Temporal lobe (tissue), 4 donors: ENCODE measurements at places on chromosomes 12 and 14. TPM values are rescaled to one million over a fixed set of nuclear protein-coding genes. Genes with fewer than 3 reads are reported as not detected.

PPP4R4 gene
- total RNA-seq, result 0.49 TPM

GLI1 gene
- total RNA-seq, result 0.25 TPM

TAS2R31 gene
- total RNA-seq, result 11.1 TPM

IL23A gene
- total RNA-seq, result not detected

NFE2 gene
- total RNA-seq, result 0.98 TPM

TSPAN11 gene
- total RNA-seq, result 5.7 TPM

ANO4 gene
- 72.8 TPM for total RNA-seq

CCDC184 gene
- 26.3 TPM for total RNA-seq

PRKD1 gene
- 18.9 TPM for total RNA-seq

ANO2 gene
- 2.0 TPM for total RNA-seq

KRT78 gene
- not detected for total RNA-seq

NPFF gene
- not detected for total RNA-seq

CCDC197 gene
- not detected for total RNA-seq

IQSEC3 gene
- total RNA-seq, result 6.6 TPM

KRT5 gene
- 0.74 TPM for total RNA-seq

CD27 gene
- total RNA-seq, result 0.25 TPM

SETD3 gene
- 50.9 TPM for total RNA-seq

MUCL1 gene
- total RNA-seq, result not detected

CLECL1 gene
- not detected for total RNA-seq
